ENCODE measurements at places on chromosomes 3 and 15.

- DNase-seq: no peak
Observed at GRCh38 chr3:161793194-161793930, 296.8 kb downstream of the OTOL1 start.

GRCh38 chr3:73766599-73767381, 142.0 kb upstream of the PDZRN3 start:
- DNase-seq: peak; percentile 25

DNA sequence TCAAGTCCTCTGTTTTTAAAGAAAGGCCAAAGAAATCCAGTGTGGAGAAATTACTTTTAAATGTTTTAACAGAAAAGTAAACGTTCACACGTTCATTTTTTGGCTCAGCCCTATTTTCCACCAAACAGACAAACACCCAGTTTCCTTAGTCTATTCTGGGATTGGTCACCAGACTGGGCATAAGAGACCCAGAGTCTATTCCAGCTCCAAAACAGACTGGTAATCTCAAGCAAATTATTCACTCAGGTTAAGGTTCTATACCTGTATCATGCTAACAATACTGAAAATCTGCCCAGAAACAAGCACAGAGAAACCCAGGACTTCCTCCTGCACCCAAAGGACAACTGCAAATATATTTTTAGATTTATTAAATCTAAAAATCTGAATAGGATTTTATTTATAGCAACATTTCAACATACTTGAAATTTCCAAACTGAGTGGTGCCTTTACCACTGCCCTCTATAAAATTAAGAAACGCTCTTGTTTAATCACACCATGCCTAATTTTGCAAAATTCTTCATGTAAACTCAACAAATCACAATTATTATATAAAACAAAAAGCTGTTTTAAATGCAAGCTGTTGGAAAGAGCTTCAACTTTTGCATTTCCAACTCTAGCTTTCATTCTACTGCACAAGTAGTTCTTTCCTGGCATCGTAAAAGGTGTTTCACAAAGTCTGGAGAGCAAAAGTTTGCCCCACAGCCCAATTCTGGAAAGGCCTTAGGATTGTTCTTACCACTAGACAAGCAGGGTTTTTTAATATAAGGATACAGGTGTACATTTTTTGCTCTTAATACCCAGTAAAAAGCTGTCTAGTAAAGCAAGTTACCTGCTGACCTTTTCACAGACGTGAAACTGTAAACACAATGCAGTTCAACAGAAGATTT, 18.7 kb downstream of the ZNF148 start:
- no peak for DNase-seq

DNA sequence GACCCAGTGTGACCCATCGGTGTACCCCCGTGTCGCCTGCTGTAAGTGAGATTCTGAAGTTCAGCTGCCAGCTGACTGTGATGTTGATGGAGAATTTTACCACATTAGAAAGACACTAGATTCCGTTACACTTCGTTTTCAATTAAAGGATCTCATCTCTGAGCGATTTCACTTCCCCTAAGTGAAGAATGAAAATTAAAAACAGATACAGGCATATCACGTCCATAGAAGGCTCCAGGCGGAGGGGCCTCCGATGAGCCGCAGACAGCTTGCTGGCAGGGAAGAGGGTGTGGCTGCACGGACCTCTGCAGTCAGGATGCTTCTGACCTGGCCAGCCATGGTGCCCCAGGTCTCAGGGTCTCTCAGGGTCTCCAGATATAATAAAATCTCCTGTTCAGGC, 6.6 kb upstream of the CPN2 start:
- DNase-seq: no peak

GRCh38 chr3:179016979-179017670, 54.5 kb downstream of the ZMAT3 start:
- no peak for DNase-seq

DNA sequence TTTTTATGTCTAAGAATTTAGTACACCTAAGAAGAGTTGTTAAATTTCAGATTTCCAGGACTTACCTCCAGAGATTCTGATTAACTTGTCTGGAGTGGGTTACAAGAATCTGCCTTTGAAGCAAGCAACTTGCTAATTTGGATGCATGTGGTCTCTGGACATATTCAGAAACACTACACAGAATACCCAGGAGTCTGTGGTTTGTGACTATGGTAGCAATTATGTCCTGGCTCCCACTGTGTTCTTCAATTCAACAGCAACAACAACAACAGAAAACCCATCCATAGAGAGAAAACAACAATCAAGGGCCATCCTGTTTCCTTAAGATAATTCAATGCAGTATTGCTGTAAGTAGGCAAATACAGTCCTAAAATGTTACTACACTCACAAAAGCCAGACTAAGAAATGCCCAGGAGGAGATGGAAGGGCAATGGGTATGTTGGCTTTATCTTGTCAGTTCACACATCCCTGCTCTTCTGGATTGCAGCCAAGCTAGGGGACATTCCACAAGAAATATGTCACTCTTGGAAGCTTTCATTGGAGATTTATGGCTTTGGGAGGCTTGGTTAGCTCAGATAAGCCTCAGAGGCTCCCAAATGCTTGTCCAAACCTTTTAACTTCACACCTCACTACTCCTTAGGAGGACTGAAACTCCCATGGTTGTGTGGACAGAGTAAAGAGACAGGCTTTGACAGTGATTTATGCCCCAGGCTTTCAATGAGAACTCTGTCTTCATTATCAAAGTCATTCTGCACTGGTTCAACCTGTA, 99.4 kb upstream of the MRPL3 start:
- peak; percentile 20 for DNase-seq

- no peak for DNase-seq
Observed at GRCh38 chr3:183443395-183444385, 15.3 kb upstream of the MCF2L2 start.

DNA sequence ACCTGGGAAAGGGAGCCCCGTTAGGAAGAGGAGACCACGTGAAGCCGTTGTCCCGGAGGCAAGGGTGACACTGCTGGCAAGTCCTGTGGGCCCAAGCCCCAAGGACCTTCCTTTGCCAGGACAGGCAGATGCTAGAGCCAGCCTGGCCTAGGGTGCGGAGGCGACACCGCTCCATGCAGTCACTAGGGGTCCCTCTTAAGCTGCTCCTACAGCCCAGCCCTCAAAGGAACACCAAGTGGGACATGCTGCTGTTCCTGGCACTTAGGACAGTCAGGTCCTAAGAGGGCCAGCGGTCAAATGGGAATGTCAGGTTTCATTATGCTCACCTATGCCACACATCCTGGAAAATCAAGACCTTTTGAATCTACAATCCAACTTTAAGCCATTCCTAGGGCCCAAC, 59.7 kb downstream of the RPN1 start:
- peak; percentile 49 for DNase-seq

- DNase-seq: no peak
Observed at GRCh38 chr3:7962301-7962700, 539.3 kb upstream of the LMCD1 start.

GRCh38 chr3:141191097-141191749, 40.4 kb upstream of the PXYLP1 start:
- DNase-seq: no peak

DNA sequence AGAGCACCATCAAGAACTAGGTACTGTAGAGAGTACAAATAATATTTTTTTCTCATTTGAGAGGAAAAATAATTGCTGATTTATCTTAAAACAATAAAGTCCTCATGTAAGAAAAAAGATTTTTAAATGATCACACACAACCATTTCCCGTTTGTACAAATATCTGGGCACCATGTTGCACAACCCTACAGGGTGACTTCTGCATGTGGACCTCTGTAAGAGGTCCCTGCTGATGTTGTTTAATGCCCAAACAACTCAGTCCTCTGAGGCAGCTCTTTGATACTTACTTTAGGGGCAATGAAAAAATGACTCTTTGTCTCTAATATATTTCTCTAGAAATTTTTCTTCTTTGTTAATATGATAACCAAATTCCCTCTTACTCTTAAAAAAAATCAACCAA, 168.1 kb upstream of the SATB1 start:
- DNase-seq: no peak

DNA sequence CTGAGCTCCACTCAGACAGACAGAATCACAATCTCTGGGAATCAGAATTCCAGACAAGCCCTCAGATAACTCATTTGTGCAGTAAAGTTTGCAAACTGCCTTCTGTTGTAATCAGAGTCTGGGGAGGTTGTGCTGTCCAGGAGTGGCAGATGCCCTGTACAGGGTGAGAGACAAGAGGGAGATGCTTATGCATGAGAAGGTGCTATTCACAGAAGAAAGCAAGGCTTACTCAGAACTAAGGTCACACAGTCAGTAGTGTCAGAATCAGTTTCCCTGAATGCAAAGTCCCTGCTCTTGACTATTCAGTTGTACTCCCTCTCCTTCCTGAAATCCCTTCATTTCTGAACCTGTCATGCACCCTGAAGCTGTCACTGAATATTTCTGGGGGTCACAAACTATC, 43.7 kb downstream of the SRPRB start:
- no peak for DNase-seq

DNA sequence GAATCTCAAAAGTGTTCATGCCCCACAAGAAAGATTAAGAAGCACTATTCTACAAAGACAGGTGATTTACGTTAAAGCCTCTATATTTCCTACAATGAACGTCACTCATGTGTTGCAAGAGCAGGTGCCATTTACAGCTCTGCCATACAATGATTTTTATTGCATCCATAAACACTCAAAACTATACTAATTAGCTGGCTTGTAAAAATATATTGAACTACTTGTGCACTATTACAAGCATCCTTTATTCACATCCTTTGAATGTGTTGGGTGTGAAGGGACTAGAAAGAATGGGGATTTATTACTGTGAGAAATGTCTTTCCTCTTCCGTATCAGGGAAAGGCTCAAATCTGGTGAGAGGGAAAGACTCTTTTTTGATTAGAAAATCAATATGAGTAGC, 50.7 kb upstream of the C3orf49 start:
- no peak for DNase-seq

- no peak for DNase-seq
Observed at GRCh38 chr3:37307321-37307720, 132.9 kb upstream of the LRRFIP2 start.

DNA sequence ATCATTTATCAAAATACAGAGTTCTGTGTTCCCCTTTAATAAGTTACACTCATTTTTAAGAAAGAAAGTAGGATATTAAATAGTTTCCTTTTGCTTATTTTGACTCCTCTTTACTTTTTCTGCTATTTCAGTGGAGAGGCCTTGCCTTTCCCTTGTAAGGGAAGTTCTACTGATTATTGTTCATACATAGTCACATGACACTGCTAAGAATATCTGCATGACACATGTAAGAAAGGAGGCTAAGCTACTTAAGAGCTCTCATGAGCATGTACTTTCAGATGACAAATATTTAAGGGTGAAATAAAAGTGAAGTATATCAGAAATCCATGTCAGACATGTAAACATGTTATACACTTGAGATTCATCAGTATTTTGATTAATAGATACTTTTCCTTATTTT, 39.0 kb downstream of the MYRIP start:
- no peak for DNase-seq

DNA sequence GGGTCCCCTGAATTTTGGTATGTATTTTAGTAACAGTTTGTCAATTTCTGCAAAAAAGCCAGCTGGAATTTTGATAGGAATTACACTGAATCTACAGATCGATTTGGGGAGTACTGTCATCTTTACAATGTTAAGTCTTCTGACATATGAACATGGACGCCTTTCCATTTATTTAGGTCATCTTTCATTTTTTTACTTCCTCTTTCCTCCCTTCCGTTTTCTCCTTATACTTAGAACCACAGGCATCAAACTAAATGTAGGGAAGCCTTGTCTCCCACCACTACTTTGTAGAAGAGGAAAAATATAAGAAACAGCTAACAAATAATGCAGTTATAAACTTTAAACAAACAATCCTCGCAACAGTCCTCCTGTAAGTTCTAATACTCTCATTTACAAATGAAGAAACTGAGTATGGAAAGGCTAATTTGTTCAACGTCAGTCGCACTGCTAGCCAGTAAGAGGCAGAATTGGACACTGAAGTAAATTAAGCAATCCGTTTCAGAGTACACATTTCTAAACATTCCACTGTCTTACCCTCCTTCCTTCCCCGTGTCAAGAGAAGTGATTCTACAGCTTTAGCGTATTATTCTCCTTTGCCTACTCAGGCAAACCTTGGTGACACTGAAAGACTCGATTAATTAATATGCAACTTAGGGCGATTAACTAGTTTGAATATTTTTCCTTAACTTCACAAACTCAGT, 25.6 kb downstream of the RHOA start:
- no peak for DNase-seq

DNA sequence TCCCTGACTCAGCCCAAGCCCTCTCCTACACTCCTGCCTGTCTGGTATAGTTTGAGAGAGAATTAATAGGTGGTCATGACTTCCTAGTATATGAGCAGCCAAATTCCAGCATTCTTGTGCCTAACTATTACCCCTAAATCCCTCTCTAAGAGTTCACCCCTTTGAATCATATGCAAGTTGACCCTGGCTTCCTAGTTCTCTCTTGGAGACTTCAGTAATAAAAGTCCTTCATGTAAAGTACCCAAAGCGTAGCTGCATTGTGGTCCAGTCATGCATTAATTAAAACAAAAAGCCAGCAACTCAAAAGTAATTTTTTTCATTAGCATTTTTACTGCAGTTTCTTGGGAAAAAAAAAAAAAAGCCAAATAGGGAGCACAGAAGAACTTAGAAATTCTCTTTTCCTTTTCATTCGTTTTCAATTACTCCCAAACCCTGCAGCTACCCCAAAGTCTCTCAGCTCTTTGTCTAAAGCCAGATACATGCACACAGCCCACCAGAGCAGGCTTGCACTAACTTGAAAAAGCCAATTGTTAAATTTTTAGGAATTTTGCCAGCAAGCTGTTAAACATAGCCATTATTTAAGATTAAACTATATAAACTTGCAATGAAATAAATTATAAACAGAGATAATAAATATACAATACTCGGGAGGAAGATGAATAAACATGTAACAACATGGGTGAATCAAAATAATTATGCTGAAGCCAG, 50.1 kb upstream of the STT3B start:
- DNase-seq: no peak

- no peak for DNase-seq
Observed at GRCh38 chr3:112411425-112411824, 78.5 kb downstream of the CD200 start.

- DNase-seq: no peak
Observed at GRCh38 chr3:146585156-146585555, 20.0 kb downstream of the PLSCR5 start.

DNA sequence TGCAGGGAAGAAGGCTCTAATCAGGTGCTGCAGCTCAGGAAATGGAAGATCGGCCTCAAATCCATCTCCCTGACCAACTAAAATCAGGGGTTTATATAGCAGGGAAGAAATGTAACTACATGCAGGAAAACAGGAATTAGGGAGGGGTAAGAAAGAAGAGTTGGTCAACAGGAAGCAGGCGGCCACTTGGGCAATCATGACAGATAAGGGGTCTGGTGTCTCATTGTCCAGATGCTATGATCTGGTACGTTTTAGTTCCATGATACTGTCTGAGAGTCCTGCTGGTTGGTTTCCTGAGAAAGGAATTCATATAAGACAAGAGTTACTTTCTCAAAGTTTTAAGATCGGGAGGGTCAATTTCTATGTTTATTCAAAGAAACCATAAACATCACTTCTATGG, 24.2 kb downstream of the KATNBL1 start:
- no peak for DNase-seq

DNA sequence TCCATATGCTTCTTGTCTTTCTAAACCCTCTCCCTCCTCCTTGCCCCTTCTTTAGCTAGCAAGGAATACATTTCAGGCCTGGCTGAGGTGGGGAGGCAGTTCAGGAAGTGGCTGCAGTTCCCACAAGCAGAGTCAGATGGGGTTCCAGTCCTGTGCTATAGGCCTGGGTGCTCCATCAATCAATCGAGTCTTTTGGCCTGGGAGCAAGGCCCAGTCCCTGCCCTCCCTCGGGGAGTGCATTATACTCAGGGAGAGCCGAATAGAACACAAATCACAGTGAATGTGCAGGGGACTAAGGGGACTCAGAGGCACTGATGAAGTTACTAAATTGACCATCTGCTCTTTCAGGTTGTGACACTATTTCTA, 58.0 kb upstream of the HERC1 start:
- DNase-seq: no peak
